Activated naive CD4-positive, alpha-beta T cell treated with anti-CD3 and anti-CD28 coated beads, Interleukin-2, amount 10 ng/mL, durations not matched to agents 7 days and 5 days (primary cell): ENCODE measurements at places on chromosomes 1 and 21.

DNA sequence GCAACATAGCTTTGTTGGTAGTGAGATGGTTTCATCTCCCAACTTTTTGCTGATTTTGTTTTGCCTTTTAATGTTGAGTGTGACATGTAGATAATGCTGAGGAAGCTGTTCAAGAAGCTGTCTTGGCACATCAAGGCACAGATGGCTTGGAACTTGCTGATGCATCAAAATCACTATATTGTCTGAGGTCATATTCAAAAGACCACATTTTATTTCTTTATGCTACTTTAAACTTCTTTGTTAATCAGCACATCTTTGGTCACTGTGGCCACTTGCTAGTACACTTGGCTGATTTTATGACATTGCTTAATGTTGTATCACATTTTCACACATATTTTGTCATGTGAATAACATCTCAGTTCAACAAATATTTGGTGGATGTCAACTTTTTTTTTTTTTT, 87.1 kb upstream of the BCL10 start:
- no peak for DNase-seq

GRCh38 chr21:38434913-38435533, 63.3 kb downstream of the ERG start:
- DNase-seq: no peak

DNA sequence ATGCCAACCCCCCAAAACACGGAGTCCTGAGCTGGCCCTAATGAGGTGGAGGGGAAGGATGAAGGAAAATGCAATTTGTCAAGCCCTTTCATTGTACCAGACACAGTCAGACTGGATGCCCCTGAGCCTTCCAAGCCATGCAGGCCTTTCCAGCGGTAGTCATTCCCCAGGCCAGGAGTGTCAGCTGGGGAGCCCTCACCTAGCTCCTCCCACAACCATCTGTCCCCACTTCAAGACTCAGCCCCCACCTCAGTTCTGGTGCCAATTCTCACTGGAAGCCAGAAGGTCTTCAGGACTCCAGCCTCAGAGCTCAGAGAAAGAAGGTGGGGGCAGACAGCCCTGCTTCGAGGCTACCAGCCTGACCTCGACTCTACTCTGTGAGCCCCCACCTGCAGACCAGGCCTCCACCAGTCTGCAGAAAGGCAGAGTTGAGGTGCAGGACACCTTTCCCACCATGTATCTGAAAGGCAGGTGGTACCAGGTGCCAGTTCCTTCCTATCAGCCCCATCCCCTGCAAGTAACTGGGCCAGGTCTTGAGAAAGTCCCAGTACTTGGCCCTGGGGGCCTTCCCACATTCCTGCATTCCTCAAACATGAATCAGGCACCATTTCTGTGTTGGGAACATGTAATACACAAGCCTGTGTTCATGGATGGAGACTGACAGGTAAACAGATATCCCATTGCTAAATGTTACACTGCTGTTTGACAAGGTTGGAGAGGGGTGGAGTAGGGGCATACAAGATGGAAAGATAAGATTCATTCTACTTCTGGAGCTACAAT, 180.6 kb upstream of the EDN2 start:
- DNase-seq: no peak

GRCh38 chr1:210654176-210654981, 325.7 kb downstream of the HHAT start:
- peak; percentile 24 for DNase-seq

- DNase-seq: no peak
Observed at GRCh38 chr1:234272656-234273312, 100.5 kb upstream of the COA6 start.
